ENCODE measurements at places on chromosomes 12 and 14.

DNA sequence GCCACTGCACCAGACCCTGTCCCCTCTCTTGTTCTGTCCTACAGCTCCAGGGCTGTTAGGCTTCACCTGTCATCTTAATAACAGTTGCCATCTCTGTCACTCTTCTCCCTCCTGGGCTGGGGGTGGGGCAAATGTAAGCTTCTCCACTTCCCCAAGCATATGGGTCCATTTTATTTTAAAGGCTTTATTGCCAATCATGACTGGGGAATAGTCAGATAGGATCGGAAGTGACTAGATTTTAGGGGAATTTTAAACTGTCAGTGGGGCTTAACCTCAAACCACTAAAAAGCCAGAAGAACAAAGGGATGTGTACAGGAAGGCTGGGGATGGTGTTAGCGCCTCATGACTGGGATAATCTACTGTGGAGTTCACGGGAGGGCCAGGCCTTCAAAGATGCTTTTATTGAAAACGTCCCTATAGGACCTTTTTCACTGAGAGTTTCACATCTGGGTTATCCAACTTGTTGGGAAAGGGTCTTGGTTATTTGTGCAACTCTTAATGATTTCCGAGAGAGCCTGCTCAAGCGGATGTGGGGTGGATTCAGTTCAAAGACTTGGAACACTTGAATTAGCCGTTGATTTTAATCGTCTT is 41.6 kb downstream of the CHST11 start:
- no peak for DNase-seq

DNA sequence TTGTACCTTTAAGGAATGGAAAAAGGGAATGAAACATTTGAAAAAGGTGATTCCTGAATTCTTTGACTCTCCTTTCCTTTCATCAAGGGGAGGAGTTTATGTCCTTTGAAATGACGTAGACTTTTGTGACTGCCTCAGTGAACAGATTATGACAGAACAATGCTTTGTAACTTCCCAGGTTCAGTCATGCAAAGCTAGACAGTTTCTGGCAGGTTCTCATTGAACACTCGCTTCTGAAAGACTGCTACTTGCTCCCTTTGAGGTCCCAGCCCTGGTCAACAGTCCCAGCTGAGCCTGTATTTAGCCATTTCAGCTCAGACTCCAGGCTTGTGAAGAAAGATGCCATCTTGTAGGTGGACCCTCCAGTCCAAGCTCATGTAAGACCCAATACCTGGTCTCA is 1178.9 kb downstream of the BCL11B start:
- no peak for DNase-seq

DNA sequence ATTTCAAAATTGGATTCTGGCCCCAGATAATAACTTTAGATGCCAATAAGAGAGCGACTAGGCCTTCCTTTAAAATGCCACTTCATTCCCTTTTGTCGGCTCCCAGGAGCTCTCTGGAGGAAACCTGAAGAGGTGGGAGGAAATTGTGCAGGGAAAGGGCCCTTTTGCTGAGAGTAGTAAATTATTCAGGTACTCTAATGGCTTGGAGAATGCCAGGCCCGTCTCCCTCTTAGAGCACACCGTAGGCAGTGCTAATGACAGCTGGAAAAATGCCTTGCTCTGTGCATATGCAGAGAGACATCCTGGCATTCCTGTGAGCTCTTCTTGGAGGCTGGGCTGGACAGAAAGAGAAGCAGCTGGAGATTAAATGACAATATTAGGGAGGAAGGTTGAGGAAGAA is 115.0 kb upstream of the RPH3A start:
- no peak for DNase-seq

- DNase-seq = no peak
These were observed 163.7 kb upstream of the CLEC14A start for GRCh38 chr14:38419579-38419978.

- no peak for DNase-seq
These were observed 10.1 kb upstream of the MYF6 start for GRCh38 chr12:80697270-80697887.

GRCh38 chr14:99378782-99379214 is 101.9 kb downstream of the SETD3 start:
- no peak for DNase-seq

- no peak for DNase-seq
These were observed 618 bp downstream of the SEC23A start for GRCh38 chr14:39102265-39102968.

- DNase-seq = no peak
These were observed 68.2 kb downstream of the HECTD1 start for GRCh38 chr14:31139301-31139847.

Data from T47D (cell line).